ENCODE measurements at places on chromosomes 6 and 20.

GRCh38 chr6:110674096-110674495 is 141.2 kb downstream of the CDK19 start:
- DNase-seq, result no peak

GRCh38 chr20:62897666-62898065 is 28.6 kb downstream of the DIDO1 start:
- DNase-seq, result no peak

DNA sequence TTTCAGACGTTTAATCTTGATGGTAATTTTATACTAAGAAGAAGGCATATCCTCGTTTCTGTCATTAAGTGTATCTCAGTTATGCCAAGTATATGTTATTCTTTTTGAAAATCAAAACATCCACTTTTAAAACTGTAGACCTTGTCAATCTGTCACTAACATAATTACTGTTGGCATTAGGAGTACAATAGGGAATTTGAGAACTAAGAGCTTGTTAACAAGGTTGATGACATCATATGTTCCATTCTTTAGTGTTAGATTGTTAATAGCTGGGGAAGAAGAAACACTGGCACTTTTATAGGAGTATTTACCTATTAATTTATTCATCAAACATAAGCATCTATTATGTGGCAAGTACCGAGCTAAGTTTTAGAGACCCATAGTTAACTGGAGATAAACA is 76.2 kb downstream of the MAP3K4 start:
- no peak for DNase-seq

GRCh38 chr6:14055541-14055940 is 62.0 kb upstream of the CD83 start:
- no peak for DNase-seq

DNA sequence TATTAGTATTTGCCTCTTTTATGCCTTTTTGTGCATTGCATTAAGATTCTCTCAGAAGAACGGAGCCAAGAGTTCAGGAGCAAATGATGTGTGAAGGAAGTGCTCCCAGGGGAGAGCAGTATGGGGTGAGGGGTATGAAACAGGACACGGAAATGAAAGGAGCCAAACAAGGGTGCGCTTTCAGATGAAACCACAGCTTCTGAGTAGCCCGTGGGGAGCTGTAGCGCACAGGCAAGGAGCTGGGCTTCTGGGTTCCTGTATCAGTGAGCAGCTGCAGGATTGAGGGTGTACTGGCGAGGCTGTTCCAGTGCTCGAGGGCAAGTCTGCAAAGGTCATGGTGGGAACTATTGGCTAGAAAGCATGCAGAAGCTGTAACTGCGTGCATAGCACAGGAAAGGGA is 25.4 kb downstream of the ANKEF1 start:
- DNase-seq, result no peak

- DNase-seq, result no peak
Observed at GRCh38 chr6:64504503-64504902, 868.9 kb downstream of the PHF3 start.

- no peak for DNase-seq
Observed at GRCh38 chr6:21158149-21158548, 435.4 kb upstream of the SOX4 start.

DNA sequence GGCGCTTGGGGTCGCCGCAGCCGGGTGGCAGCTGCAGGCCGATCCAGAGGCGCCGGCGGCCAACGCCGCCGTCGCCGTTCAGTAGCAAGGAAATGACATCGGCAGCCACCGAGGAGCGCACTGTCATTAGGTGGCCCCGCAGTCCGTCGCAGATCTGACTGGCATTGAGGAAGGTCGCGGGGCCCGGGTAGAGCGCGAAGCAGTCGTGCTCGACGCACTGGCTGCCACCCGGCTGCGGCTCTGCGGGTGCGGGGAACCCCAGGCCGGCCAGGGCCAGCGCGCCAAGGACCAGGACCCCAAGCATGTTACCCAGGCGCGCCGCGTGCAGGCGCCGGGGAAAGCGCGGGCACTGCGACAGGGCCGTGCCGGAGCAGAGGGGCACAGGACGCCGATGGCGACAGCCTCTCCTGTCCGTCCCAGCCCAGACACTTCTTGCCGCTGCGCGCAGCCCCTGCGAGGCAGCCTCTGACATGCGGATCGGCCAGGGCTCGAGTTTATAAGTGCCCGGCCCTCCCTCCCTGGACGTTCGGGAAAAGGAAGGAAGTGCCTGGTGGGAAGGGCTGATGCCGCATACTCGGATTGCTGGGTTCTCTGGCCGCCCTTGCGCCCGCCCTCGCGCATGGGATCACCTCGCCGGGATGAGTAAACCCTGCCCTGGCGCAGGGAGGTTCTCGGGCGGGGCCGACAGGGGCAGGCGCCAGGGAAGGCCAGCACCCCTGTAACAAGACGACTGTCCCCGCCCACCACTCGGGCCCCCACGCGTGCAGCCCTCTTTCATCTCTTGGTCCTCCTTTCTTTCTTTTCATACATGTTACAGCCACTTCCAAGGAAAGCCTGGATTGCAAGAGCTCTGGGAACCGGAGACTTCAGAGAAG is at the start of gene THBD:
Gene THBD (minus strand): TSS at position 472 of the 875 bp plus-strand sequence. CDS start 168 bp downstream, at position 304.
- no peak for DNase-seq

DNA sequence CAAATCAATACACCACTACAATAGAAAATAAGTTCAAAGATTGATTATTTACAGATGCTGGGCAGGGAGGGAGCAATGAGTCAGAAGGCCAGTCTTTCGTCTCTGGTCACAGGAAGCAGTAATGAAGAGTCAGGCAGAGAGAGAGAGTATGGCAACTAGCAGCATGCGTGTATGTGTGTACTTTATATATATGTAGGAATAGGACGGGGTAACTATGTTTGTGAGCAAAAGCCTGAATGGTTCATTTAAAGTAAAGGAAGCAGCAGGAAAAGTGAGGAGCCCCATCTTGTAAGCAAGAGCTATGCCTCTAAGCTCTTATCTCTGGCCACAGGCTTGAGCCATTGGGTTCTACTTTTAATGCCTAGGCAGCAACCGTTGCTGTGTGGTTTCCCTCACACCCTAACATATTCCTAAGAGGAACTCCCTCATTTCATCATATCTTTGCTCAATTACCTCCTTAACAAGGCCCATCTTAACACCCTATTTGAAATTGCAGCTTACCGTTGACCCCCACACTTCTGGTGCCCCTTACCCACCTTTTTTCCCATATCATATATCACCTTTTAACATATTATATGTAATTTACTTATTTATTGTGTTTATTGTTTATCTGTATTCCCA is 66.6 kb downstream of the AFG1L start:
- no peak for DNase-seq

DNA sequence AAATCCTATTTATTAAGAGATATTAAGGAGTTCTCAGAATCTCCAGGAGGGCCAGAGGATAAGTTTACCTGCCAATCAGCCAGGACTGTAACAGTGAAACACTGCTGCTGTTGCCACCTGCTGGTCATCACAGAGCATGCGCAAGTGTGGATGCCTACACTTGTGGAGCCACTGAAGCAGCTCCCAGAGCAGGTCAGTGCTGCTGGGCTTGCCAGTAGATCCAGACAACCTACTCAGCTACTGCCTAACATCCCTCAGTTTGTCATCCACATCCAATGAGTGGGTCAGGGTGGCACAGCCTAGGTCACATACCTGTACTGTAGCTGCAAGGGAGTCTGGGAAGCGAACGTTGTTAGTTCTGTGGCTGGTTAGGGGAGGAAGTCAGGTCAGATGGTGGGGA is 18.3 kb upstream of the NHSL1 start:
- peak; percentile 27 for DNase-seq

DNA sequence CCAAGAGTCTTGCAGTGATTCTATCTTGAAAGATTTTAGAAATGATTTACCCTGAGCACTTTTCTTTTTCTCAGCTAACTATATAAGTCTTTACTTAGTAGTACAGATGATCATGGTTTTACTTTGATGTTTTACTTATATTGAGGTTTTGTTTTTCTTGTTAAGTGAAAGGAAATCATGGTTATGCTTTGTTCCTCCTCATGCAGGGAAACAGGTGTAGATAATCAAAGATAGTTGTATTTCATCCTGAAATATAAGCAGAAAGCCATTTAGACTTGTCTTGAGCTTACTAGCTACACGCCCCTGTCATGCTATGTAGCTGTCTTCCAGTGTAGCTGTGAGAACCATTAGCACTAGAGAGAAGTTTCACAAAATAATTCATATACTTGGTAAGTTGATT is 113.9 kb downstream of the HIVEP1 start:
- no peak for DNase-seq

DNA sequence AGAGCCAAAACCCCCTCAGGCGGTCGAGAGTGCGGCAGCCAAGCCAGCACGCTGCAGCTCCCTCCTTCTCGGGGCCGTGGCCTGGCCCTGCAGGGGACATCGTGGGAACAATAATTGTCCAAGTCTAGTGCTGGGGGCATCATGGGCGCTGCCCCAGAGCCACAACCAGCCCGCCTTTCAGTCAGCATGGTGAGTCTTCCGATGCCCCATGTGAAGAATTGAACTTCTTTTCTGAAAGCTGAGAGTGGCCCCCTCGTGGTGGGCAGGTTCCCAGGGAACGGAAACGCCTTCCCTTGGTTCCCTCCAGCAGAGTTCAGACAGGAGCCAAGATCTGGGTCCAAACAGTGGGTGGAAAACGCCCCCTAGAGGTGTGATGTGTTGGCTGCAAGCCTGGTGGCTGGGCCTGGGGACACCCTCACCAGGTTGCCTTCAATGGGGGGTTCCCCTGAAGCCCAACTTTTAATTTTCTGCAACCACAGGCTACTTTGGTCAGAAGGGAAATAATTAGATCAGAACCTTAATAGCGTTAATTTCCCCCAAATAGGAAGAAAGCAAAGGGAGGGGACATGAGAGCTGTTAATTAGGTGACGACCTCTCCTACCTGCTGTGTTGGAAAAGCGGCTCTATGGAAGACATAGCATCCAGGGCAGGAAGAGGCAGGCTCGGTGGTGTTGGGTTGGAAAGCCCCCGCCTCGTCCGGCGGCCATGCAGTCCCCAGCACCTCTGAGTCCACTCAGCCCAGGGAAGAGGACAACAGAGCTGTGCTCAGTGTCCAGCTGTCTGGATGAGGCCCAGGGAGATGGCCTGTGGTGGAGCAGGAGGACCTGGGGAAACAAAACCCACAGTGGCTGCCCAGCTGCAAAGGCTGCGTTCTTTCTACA is 4.7 kb upstream of the MRGBP start:
- DNase-seq, result peak; percentile 47

DNA sequence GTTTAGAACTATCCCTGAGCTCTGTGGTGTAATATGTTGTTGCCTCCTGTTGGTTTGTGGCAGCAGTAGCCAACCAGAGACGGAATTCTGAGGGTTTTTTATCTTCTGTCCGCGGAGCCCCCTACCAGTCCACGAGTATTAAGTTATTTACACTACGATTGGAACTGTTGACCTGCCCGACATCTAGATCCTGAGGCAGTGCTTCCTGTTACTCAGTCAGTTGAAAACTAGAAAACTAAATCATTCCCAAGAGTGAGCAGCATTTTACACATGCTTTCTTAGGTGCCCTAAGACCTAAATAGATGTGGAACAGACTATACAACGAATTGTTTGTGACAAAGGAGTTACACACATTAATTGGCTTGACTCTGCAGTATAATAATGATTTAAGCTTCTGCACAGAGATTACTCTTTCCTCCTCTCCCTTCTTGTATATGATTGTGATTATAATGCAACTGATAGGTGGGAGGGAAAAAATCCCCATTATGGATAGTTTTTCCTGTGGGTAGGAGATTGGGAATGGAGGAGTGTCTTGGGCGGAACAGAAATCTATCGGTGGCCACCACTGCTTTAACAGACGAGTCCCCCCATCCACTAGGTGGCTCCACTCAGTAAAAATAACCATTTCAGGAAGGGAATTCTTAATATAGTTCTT is 1.7 kb downstream of the LOC128125822 start:
- peak; percentile 9 for DNase-seq

GRCh38 chr6:16311763-16312162 is 73.4 kb downstream of the GMPR start:
- DNase-seq, result no peak

DNA sequence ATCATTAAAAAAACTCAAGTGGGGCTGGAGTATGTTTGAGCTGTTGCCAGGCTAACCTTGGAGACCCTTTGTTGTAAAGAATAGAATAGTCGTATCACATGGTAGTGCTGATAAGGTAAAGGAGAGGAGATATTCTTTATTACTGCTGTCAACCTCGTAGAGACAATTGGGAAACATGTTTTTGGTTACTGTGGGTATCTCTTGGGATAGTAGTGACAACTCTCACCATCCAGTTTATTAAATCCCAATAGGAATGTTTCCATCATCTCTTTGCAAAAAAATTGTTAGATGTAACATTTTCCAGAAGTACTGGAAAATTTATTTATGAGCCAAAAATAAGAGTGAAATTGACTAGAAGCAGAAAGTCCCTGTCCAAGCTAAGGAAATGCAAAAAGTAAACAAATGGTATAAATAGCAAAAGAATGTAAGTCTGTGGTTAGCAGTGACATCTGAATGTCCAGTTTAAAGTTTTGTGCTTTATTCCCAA is 829.3 kb upstream of the CITED2 start:
- no peak for DNase-seq

GRCh38 chr20:23205211-23205610 is 119.1 kb upstream of the CD93 start:
- DNase-seq, result no peak

DNA sequence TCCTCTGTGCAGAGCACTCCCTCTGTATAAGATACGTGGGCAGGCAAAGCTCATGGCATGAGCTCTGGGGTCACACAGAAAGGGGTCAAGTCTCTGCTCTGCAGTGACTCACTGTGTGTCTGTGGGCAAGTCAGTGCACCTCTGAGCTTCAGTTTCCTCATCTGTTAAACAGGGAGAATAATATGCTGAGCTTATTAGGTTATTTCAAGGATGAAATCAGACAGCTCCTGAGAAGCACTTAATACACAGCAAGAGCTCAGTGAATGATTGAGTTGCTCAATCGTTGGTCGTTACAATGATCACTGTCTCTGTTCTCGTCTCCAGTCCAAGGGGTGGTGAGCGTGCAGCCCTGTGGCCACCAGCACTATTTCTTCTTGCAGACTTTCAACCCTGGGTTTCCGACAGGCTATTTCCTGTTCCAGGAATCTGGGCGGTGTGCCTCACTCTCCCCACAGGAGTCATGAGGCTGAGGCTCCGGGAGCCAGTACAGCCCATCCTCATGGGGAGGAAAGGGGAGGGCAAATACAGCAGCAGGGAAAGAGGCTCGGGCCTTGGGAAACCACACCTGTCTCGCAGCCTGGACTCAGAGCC is 28.9 kb downstream of the KIAA1755 start:
- no peak for DNase-seq

Measured in effector CD8-positive, alpha-beta T cell (primary cell).